ENCODE measurements at places on chromosomes 1 and 21.

GRCh38 chr1:17470021-17470799 lies 30.7 kb upstream of the RCC2 start:
- no peak for DNase-seq

- no peak for DNase-seq
Measured at GRCh38 chr21:18518054-18518481, 114.5 kb upstream of the TMPRSS15 start.

GRCh38 chr1:177798614-177799013 lies 171.2 kb downstream of the SEC16B start:
- DNase-seq, result no peak

DNA sequence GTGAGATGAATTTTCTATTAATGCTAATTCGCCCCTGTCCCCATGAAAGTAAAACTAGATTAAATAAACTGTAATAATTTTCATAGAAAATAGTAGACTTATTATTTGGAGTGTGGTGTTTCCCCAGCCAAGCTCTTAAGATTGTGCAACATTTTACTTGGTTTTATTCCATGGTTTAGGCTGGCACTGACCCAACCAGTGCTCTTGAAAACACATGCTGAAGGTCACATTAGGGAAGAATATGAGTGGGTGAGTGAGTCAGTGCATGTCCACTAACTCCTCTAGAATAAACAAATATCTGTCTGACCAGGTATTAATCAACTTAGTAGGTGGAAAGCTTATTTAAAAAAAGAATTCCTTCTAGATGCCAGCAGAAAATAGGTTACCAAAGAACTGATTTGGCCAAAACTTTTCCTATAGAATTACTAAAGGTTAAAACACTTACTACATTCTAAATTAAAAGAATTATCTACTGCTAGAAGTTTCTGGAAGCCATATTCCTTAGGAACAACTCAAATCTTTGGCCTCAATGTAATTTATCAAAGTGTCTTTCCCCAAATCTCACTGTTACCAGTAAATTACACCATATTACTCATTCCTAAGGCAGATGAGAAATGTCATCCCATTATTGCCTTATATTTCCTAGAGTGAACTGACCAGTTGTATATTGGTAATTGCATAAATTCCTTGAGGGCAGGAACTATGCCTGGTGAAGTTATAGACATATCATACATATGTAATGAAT lies 89.7 kb upstream of the RGS1 start:
- peak; percentile 52 for DNase-seq

DNA sequence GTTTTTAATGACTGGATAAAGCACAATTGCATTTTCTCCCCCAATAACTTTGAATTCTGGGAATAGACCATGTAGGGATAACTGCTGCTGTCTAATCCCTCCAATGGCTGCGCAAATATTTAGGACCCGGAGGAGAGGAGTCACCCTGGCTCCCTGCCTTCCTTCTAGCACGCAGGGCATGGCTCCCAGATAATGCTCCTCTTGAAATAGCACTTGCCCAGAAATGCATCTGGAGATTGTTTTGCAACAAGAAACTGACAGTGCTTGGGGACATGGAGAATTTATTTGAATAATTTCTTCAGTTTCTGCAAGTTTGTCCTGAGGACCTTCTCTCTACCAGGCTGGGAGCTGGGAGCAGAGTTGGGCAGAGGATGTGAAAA lies 83.5 kb downstream of the MAN1C1 start:
- DNase-seq, result no peak

Measured in DMS153 (cell line).